ENCODE measurements at places on chromosomes 2 and 18.

DNA sequence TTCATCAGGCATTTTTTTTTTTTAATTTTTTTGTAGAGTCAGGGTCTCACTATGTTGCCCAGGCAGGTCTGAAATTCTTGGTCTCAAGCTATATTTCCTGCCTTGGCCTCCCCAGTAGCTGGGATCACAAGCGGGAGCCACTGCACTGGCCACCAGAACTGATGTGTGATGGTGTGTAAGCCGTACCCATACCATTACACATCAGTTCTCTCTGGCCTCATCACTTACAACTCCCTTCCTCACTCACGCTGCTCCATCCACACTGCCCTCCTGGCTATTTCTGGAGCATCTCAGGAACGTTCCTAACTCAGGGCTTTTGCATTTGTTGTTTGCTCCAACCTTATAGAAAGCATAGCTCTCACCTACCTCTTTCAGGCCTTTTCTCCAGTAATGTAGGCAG, 834.5 kb upstream of the ID2 start:
- no peak for DNase-seq

- no peak for DNase-seq
Observed at GRCh38 chr18:12861637-12862036, 22.4 kb downstream of the PTPN2 start.

DNA sequence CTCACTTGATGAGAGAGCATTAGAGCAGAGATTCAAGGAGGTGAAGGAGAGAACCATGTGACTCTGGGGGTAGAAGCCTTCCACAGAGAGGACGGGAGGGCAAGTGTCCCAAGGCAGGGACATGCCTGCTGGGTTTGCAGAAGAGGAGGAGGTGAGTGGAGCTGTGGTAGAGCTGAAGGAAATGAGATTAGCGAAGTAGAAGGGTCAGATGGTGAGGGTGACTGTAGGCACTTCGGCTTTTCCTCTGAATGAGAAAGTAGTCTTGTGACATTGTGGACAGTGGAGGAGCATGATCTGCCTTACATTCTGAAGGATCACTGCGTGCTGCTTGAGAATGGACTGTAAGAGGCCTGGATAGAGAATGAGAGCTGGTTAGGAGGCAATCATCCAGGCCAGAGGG, 126.0 kb downstream of the NXPH2 start:
- DNase-seq: no peak

GRCh38 chr2:118150294-118150693, 62.0 kb downstream of the INSIG2 start:
- DNase-seq: no peak

GRCh38 chr2:12619975-12620374, 96.8 kb upstream of the TRIB2 start:
- DNase-seq: peak; percentile 96

DNA sequence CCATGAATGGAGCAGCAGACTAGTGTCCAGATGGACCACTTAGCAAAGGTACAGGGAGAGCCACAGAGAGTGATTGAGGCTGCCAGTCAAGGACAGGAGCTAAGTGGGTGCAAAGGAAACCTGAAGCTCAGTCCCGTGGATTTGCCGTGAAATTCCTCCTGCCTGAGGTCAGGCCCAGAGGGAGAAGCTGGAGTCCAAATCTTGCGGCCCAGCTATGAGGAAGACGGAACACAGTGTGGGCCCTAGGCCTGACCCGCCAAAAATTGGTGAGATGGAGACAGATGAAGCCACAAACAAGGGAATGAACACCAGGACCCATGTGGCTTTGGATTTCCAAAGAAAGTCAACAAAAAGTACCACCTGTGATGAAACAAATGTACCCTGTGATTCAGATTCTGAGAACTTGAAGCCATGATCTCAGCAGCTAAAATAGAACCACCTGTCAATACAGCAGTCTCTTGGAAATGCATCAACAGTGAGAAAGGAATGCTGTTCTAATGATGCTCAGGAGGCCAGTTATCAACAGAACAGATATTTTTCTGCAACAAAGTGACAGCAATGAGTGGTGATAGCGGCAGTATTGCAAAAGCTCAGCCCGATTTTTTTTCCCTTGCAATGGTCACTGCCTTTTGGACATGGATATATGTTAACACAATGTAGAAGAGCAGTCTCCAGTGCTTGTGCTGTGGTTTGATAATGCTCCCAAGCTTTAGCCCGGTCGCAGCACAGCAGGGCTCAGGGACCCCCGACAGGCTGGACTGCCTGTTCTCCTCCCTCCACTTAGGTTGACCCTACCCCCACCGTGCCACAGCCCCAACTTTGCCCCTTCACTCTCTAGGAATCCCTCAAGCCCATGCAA, 10.7 kb downstream of the COL6A3 start:
- peak; percentile 14 for DNase-seq

- peak; percentile 13 for DNase-seq
Observed at GRCh38 chr2:235463893-235464292, 29.9 kb upstream of the AGAP1 start.

DNA sequence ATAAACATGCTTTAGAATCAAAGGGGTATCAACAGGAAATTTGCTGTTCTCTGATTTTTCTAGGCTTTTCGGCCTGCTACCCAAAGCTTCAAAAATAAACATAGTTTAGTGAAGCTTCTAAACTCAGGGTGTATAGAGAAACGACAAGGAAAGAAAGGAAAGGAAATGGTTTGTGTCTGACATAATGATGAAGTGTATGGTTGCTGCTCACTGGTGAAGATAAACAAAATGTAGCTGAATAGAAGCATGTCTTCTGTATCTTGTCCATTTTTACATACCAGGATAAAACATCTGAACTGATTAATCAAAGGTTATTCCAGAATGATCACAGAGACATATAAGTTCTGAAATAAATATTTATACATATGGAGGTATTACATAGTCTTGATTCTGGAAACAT, 1324.6 kb upstream of the NRXN1 start:
- DNase-seq: no peak

- peak; percentile 60 for DNase-seq
Observed at GRCh38 chr18:31603315-31603714, 11.6 kb downstream of the TTR start.
